Caki2 (cell line): ENCODE measurements at places on chromosomes 16 and 17. TPM values are rescaled to one million over a fixed set of nuclear protein-coding genes. Genes with fewer than 3 reads are reported as not detected.

The ACSM5 gene
- total RNA-seq: 3.2 and 8.0 TPM in 2 replicates

The MIEN1 gene
- total RNA-seq: 61.8 and 63.2 TPM in 2 replicates

The SALL1 gene
- total RNA-seq: 3.0 and 5.6 TPM in 2 replicates

The KRT40 gene
- not detected in 2 replicates for total RNA-seq

The DNAI2 gene
- not detected in 2 replicates for total RNA-seq

The SLC5A11 gene
- not detected in 2 replicates for total RNA-seq

The RND2 gene
- total RNA-seq: 1.2 TPM in 1 of 2 replicates, not detected in the other

The EVI2A gene
- total RNA-seq: not detected in 2 replicates

The FAM234A gene
- total RNA-seq: 168 and 231 TPM in 2 replicates

The CYB5D1 gene
- total RNA-seq: 4.6 and 4.7 TPM in 2 replicates

The KRT25 gene
- not detected in 2 replicates for total RNA-seq

The NAGS gene
- 1.5 and 3.0 TPM in 2 replicates for total RNA-seq

The SRCIN1 gene
- 2.3 and 5.5 TPM in 2 replicates for total RNA-seq

The KRTAP4-6 gene
- total RNA-seq: not detected in 2 replicates

The TK2 gene
- 18.2 and 20.6 TPM in 2 replicates for total RNA-seq

The GRAPL gene
- not detected in 2 replicates for total RNA-seq

The TUFM gene
- total RNA-seq: 149 and 151 TPM in 2 replicates

The NPTX1 gene
- not detected in 2 replicates for total RNA-seq

The PABPN1L gene
- total RNA-seq: not detected in 2 replicates

The OR2C1 gene
- not detected in 2 replicates for total RNA-seq

The RGS9 gene
- total RNA-seq: 38.8 and 46.4 TPM in 2 replicates

The C17orf100 gene
- 5.7 and 6.4 TPM in 2 replicates for total RNA-seq

The UNC45B gene
- not detected in 2 replicates for total RNA-seq

The ZMYND15 gene
- total RNA-seq: 0.03 and 0.09 TPM in 2 replicates

The CA4 gene
- total RNA-seq: not detected in 2 replicates

The LGALS9B gene
- total RNA-seq: 0.54 and 0.67 TPM in 2 replicates

The RDM1 gene
- total RNA-seq: 12.8 and 13.7 TPM in 2 replicates

The TPSG1 gene
- not detected in 2 replicates for total RNA-seq

The HSD11B2 gene
- not detected in 2 replicates for total RNA-seq

The RAB26 gene
- 8.9 and 9.5 TPM in 2 replicates for total RNA-seq

The ATP6V0C gene
- total RNA-seq: 18.4 and 27.8 TPM in 2 replicates

The DHX38 gene
- 33.2 and 44.9 TPM in 2 replicates for total RNA-seq

The CTRB2 gene
- not detected in 2 replicates for total RNA-seq

The CETP gene
- total RNA-seq: not detected in 2 replicates

The SLC6A4 gene
- not detected in 2 replicates for total RNA-seq

The REXO5 gene
- 10.8 and 21.3 TPM in 2 replicates for total RNA-seq

The SLC16A11 gene
- total RNA-seq: not detected in 2 replicates

The CX3CL1 gene
- 16.4 and 59.5 TPM in 2 replicates for total RNA-seq

The CCL8 gene
- not detected in 2 replicates for total RNA-seq

The ZP2 gene
- not detected in 2 replicates for total RNA-seq

The PLXDC1 gene
- total RNA-seq: not detected in 2 replicates

The RBFOX1 gene
- 0.24 and 1.0 TPM in 2 replicates for total RNA-seq

The RAD51D gene
- total RNA-seq: 3.6 and 23.7 TPM in 2 replicates

The ATP1B2 gene
- not detected in 2 replicates for total RNA-seq
